ENCODE measurements at places on chromosomes 3 and 15.

- no peak for DNase-seq
Observed at GRCh38 chr3:56308471-56308870, 159.8 kb downstream of the ERC2 start.

- DNase-seq, result no peak
Observed at GRCh38 chr3:119883461-119884160, 101.7 kb downstream of the NR1I2 start.

DNA sequence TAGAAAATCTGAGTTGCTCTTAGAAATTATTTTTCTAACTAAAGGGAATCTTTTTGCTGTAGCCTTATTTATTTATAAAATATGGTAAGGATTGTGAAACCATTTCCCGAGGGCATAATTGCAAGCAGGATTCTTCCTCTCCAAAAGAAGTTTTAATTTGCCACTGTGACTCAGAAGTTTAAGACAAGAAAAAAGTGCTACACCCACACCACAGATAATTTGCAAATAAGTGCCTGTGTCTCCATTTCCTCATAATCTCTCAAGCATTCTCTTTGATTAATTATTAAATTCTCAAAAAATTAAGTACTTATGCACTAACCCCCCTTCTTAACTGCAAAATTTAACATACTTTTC lies 43.6 kb downstream of the RASA2 start:
- DNase-seq, result no peak

DNA sequence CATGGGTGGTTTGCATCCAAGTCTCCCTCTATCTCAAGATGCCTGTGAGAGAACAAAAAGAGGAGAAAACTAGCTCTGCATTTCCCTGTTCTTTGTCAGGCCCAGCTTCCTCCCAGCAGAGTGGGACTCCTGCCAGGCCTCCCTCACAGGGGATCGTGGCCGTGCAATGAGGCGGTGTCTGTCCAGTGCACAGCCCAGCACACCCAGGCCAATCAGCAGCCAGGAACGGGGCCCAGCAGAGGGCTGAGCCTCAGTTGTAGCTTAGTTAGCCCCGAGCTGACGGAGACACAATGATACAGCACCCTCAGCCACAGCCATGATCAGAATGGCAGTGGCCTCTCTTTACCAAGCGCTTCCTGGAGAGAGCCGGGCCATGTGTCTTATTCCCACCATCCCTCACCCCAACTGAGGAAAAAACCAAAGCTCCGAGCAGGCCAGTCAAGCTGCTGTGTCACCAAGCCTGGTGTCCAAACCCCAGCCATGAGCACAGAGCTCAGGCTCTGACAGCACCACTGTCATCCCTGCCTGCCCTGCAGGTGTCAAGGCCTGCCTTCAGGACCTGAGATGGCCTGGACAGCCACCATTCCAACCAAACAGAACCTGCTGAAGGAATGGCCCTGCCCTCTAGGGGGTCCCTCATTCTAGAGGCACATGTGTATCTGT lies 71.1 kb downstream of the DNAJB8 start:
- DNase-seq, result no peak

DNA sequence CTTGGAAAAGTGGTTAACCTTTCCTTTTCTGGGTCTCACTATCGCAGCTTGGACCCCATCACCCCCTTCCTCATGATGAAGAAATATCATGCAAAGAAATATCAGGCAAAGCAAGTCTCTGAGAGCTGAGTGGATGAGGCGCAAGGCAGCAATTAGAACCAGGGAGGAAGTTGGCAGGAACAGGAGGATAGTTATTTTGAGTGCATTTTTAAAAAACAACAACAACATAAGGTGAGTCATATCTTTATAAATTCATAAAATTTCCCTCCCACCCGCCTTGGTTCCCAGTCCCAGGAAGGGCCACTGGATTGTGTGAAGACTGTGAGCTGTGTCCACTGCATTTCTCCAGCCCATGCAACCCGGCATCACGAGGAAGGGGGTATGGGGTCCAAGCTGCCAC lies 316.9 kb upstream of the TLE3 start:
- no peak for DNase-seq

GRCh38 chr15:76815421-76815820 lies 89.7 kb downstream of the SCAPER start:
- no peak for DNase-seq

DNA sequence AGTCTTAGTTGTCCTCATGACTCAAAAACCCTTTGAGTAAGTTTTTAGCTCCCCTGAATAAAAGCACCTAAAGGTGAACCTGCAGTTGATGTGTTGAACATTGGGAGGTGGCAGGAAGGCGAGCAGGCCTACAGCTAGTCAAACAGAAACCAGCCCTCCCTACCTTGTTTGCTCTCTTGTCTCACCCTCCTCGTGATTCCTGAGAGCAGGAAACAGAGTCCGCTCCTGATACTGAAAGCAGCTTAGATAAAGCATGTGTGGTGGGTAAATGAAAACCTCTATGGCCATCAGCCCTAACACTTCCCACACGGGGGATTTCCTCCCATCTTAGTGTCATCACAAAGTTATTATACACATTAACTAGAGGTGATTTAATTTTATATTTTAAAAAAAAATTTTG lies 21.8 kb upstream of the CLDN18 start:
- DNase-seq, result no peak

DNA sequence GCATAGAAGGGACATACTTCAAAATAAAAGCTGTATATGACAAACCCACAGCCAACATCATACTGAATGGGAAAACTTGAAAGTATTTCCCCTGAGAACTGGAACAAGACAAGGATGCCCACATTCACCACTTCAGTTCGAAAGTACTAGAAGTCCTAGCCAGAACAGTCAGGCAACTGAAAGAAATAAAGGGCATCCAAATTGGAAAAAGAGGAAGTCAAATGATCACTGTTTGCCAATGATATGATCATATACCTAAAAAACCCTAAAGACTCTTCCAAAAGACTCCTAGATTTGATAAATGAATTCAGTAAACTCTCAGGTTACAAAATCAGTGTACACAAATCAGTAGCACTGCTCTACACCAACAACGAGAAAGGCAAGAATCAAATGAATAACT lies 40.7 kb downstream of the SLC49A4 start:
- no peak for DNase-seq

GRCh38 chr3:69385723-69386555 lies at the start of gene FRMD4B:
FRMD4B (minus strand) TSS chr3:69386088; CDS start chr3:69385989, 99 bp downstream.
- peak; percentile 74 for DNase-seq

DNA sequence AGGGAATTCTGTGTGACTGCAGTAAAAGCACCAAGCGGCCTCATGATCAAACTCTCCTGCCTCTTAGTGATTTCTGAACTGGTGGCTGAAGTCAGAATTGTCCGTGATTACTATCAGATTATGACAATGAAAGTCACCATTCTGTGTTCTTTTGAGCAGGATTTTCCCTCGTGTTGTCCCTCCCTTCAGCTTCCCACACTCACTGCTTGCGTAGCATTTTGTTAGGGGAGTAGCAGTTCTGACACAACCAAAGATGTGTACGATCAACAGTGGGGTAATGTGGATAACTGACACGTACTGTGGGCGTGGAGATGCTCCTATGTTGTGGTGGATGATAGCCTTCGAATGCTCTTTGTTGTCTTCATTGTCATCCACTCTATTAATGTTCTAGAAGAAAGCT lies 67.8 kb upstream of the ICE2 start:
- no peak for DNase-seq

GRCh38 chr3:120348065-120348990 lies 826 bp downstream of the LRRC58 start:
- DNase-seq, result peak; percentile 46

- no peak for DNase-seq
Observed at GRCh38 chr15:85444122-85444745, 63.8 kb downstream of the AKAP13 start.

GRCh38 chr15:84911879-84912660 lies 27.6 kb downstream of the SLC28A1 start:
- DNase-seq, result no peak

- peak; percentile 85 for DNase-seq
Observed at GRCh38 chr15:70853973-70854665, at the start of gene LARP6. LARP6 (minus strand) TSS chr15:70854157; CDS start chr15:70854088, 69 bp downstream.

DNA sequence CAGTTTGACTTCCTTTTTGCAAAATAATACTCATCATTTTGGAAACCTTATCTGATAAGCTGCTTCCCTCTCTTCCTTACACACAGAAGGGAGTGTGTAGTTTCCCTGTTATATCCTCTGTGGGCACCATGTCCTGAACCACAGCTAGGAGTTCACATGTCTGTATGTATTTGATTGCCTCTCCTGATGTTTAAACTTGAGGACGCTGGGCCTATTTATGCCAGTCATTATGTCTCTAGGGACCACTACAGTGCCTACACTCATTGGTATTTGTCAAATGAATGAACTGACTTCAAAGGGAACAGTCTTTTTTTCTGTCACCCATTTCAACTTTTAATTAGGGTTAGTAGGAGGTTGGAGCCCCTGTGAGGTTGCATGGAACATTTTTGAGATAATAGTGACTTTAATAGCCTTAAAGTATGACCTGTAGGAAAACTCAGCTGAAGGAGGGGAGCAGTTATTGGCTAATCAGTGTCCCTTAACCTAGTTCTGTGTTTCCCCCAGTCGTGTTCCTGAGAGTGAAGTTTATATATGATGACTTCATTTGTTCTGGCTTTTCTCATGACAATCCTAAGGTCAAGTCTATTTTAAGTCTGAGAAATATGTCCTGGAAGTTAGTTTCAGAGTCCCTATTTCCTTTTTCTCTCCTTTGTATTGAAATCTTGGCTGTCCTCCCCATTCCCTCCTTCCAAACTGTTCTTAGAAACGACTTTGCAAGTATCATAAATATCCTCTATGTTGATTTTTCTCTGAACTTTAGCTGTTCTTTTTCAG lies 28.9 kb downstream of the PDE8A start:
- no peak for DNase-seq

GRCh38 chr3:162143180-162143579 lies 646.6 kb downstream of the OTOL1 start:
- DNase-seq, result no peak

DNA sequence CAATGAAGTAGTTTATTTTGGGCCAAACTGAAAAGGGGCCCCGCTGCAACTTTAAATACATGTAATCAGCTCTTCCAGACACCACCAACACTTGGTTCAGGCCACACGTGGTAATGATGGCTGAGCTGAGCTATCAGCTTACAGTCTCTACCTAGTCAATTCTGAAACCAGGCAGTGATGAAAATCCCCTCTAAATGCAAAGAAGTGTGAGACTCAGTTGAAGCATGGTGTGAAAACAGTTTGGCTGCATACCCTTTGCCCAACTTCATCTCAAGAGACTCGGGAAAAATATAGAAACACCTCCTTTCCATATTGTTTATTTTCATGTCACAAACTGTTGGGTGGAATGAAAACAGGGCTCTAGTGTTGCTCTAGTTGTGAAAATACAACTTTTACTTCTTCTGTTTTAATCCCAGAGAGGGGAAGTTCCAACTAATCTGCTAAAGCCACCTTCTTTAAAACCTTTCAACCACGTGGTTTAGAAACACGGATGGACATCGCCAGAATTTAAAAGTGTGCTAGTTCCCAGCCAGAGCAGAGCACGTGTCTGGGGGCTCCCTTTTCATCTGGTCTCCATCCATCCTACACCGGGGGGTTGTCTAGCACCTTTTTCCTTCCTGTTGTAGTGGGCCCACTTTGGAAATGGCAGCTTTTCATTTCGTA lies 229.1 kb downstream of the EPHB1 start:
- no peak for DNase-seq

- DNase-seq, result no peak
Observed at GRCh38 chr15:78063970-78064385, 13.5 kb downstream of the TBC1D2B start.

DNA sequence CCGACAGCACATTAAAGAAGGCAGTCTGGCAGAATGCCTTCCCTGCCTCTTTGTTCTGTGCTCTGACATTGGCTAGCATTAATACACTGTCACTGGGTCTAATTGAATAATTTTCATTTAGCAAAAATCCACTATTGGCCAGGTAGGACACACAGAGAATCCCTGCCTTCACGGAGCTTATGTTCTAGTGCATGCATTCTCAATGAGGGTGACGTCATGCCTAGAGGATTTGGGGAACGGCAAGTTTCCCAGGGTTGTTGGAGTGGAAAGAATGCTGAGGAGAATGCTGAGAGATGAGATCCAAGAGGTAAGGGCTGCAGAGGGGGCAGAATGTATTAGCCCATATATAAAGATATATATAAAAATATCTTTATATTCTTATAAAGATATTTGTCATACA lies 284.7 kb downstream of the ERC2 start:
- no peak for DNase-seq

DNA sequence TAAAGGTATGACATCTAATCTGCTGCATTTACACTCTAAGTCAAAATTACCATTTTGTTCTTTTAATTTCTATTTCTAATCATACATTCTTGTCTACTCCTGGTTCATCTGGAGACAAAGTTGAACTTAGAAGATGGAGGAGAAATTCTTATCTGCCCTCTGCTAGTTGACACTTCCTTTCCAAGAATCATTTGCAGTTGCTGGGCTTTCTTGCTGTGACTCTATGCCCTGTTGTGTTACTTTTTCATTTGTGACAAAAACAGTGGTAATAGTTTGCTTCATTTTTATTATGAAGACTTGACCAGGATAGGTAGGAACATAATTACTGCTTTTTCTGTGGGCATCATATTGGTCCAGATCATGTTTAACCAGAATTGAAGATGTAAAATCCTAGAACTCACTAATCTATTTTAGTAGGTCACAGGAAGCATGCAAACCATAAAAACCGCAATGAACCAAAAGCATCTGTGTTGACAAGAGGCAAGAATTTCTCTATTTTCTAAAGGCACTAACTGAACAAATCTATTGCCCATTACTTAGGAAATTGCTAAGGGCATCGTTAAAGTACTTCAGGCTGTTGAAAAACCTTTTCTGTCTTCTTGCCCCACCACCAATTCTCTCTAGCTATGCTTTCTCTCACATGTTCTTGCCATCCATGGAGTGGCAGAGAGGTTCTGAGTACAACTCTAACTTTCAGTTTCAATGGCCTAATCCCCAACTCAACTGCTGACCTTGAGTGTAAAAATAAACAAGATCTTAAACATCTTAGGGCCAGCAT lies 4.2 kb upstream of the CCR2 start:
- DNase-seq, result no peak

DNA sequence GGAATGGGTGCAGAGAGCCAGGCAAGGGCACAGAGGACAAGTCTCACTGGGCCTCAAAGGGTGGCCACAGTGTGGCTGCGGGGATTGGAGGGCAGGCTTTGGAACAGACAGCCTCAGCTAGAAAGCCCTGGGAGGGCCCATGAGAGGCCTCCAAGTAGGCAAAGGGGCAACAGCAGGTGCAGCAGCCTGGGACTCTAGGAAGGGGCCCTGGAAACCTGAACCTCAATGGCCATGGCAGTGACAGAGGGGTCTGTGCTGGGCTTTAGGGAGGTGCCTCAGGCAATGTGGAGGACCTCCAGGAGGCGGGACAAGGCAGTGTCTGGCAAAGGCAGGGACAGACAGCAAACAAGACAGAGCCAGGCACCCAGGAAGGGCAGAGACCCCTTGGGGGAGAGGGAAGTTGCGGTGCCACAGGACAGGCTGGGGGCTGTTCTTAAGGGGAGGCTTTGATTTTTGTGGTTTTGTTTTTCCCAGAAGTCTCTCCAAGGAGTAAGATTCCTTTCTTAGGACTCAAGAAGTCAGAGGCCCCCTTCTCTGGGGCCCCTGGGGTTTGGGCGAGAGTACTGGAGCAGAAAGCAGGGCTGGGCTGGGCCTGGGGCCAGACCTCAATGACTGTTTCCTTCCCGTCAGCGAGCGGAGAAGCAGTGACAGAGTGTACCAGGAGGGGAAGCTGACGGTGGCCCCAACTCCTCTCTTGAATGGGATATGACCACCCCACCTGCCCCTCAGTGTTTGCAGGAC lies 9.7 kb downstream of the STOML1 start:
- no peak for DNase-seq

GRCh38 chr3:158722108-158722507 lies 10.1 kb downstream of the RARRES1 start:
- DNase-seq, result no peak

Data from H1 (cell line).